ENCODE measurements at places on chromosomes 7 and 10. TPM values are rescaled to one million over a fixed set of nuclear protein-coding genes. Genes with fewer than 3 reads are reported as not detected.

The HYAL4 gene
- total RNA-seq, result not detected

DNA sequence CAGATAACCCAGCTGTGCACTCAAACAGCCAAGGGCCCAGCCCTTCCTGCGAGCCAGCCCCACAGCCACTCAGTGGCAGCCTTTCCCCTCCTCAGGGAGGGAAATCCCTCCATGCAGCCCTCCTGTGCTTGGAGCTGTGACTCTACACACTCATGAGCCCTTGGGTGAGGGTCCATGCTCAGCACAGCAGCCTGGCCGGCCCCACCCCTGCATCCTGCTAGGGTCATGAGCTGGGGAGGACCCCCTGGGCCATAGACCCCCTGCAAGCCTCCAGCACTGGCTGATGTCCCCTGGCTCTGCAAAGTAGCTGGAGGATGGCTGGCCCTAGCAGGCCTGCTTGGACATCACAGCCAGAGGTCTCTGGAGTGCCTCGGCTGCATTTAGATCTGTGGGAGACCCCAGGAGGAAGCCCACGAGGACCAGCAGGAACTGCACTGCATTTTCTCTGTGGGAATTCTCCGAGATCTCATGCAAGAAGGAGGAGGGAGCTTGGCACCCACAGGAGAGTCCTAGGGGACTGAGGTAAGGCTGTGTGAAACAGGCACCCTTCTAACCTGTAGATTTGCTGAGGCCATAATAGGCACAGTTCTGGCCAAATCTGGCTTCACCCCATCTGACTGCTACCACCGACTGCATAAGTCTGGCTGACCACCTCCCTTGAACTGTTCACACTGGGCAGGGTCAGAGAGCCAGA lies 17.4 kb downstream of the TMEM273 start:
- ATAC-seq, result no peak

The CTTNBP2 gene
- total RNA-seq, result 16.9 TPM

DNA sequence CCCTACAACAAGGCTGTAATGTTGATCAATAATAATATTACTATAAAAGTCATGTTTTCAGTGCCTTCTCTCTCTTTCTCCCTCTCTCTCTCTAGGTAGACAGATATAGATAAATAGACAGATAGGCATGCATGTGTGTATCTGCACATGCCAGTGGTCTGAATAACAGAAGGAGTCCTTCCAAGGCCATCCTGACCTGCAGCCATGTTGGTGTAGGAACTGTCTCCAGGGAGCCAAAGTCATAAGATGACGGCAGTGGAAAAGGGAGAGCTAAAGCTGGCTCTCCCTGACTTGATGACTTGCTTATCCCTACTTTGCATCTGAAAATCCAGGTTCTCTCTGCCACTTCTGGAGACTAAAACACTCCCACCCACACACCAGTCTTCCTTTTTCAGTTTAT lies 113.0 kb downstream of the TRIL start:
- no peak for ATAC-seq

DNA sequence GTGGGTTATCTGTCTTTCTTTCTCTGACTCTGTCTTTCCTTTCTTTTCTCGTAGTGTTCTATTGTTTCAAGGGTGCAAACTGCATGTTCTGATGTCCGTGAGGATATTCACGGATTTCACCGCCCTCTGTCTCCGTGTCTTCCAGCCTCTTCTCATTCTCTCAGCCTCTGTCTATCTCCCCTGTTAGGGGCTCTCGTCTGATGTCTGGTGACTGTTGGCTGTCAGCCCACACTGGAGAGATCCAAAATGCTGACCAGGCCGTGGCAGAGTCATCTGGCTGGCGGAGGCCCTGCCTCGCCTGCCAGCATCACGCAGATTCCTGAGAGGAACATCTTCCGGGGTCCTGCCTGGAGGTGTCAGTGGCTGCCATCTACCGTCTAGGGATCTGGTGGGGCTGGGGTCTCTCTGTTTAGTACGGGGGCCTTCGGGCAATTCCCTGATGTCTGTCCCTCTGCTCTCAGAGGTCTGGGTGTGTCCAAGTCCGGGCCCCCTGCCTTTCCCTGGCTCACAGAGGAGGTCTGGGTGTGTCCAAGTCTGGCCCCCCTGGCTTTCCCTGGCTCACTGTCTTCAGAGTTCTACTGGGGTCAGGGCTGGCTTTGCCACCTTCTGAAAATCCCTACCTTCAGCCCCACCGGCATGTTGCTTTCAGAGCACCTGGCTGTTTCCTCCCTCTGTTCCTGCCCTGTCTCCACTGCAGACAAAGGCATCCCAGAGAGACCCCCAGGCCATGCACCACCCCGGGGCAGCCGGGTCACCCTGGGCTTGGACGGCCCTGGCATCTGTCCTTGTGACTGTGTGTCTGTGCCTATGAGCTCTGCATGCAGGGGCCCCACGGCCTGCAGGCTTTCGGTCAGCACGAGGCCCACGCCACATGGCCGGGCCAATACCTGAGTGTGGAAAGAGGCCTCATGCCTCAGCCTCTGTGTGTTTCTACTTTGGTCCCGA lies 14.0 kb upstream of the SCART1 start:
- ATAC-seq, result no peak

The NKX1-2 gene
- 0.16 TPM for total RNA-seq

- no peak for ATAC-seq
These were observed 609.0 kb downstream of the SDK1 start for GRCh38 chr7:3910054-3910453.

DNA sequence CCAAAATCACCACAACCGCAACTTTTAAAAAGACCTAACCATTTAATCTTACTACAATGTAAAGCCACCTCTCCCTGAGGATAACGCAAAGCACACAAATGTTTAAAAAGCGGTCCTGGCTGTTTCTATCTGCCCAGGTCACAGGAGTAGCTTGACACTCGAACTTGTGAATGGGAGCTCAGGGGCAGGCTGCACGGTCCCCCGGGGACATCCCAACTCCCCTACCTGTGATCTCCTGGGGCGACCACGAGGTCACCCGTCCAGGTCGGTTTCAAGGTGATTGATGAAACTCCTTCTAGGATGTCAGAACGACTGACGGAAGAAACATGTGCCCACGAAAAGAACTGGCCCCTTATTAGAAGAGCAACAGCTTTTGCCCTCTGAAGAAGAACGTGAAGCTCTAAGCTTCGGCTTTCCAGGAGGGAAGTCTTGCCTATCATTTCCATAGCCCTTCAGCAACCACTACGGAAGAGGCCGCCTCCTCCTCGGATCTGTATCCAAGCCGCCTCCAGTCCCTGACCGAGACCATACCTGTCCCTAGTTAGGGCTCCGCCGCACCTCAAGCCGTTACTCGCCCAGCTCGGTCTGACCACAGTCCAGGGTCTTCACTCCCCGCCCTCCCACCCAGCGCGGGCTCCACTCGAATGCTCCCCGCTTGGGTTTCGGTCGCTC lies 459 bp downstream of the CYCS start:
- no peak for ATAC-seq

- no peak for ATAC-seq
These were observed 21.3 kb downstream of the GRM8 start for GRCh38 chr7:127231415-127231814.

All from esophagus mucosa (tissue), 1 donor.